ELF-1 (cell line): ENCODE measurements at places on chromosomes 2 and 18.

GRCh38 chr2:38145236-38145635 is 69.3 kb upstream of the CYP1B1 start:
- no peak for DNase-seq

DNA sequence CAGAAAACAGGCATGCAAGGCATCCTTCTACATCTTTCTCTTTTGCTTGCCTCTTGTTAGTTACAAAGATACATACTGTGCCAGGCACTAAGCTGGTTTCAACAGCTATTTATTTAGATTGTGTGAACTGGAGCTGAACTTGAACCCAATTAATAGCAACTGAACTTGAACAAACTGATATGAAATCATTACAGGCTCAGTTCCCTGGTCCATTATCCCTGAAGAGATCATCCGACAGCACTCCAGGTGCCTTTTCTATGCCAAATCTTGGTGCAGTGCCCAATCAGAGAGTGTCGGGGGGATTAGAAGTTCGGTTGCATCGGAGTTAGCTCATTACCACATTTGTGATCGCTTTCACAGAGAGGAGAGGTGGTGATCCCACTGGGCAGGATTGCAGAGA is 477.6 kb downstream of the PARD3B start:
- no peak for DNase-seq

- no peak for DNase-seq
These were observed 90.4 kb upstream of the CBLN2 start for GRCh38 chr18:72634500-72634899.

DNA sequence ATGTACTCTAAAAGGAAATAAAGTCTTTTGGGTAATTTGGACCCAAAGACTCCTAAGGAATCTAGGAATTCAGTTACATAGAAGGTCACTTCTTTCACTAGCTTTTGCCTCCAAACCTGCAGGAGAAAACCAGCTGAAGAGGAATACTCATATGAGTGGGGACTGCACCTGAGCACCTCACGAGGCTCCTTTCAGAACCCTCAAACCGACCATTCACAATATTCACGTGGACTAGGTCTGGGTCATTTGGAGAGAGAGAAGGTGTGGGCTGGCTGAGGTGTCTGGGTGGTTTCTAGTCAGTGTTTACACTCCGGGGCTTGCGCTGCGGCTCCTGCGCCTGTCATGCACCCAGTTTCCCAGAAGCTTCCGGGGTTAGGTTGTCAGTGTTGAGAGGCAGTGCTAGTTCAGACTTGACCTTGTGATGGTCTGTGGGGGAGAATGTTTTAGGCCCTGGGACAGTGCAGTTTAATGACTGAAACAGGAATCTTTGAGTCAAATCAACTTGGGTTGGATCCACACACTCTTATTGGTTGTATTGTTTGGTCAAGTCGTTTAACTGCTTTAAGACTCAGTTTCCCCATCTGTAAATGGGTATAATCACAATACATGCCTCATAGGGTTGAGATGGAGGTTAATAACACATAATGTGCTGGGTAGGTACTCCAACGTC is 78.4 kb downstream of the LIMS1 start:
- no peak for DNase-seq

GRCh38 chr18:75926811-75927210 is 499.3 kb upstream of the SMIM21 start:
- no peak for DNase-seq

DNA sequence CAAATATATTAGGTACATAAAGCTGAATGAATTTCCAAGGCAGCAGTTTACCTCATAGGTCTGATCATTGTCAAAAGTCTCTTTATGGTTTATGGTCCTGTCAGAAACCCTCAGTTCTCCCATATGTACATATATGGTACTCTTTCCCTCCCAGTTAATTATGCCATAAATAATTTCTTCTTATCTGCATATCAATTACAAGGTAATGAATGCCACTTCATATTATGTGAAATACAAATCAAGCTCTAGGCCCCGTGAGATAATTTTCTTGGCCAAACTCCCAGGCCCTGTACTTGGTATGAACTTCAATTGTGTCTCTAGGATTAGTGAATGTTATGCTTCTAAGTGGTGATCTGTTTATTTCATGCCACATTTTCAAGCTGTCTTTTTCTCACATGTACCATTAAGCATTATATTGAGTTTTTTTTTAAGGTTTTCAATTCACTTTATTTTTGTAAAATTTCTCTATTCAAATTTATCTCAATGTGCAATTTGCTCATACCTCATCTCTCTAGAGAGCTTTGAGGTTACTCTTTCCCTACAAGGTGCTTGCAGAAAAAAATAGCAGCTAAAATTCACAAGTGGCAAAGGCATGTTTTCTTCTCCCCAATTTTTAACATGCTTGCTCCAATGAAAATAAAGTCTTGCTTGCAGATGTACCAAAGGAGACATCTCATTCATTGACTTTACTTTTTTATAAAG is 430.6 kb upstream of the VRK2 start:
- DNase-seq: no peak

- DNase-seq: peak; percentile 25
These were observed 68.4 kb downstream of the MCFD2 start for GRCh38 chr2:46847185-46847710.
